Activated T-cell treated with anti-CD3 and anti-CD28 coated beads, Interleukin-2, amount 50 U/mL, for 72 hours (primary cell): ENCODE measurements at places on chromosomes 2 and 18.

DNA sequence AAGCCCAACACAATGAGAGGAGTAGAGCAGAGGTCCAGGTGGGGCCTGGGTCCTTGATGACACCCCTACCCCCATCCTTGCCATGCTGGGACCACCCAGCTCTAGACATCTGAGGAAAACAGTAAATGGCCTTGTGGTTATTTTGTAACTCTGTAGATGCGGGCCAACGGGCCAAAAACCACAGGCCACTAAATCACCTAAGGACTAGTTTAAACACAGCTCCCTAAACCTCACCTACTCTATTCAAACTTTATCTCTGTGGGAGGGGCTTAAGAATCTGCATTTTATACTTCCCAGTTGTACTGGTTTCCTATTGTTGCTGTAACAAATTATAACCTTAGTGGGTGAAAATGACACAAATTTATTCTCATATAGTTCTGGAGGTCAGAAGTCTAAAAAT, 19.0 kb upstream of the SERTAD2 start:
- DNase-seq: no peak

GRCh38 chr2:39099870-39100728, 20.8 kb downstream of the SOS1 start:
- DNase-seq: no peak

DNA sequence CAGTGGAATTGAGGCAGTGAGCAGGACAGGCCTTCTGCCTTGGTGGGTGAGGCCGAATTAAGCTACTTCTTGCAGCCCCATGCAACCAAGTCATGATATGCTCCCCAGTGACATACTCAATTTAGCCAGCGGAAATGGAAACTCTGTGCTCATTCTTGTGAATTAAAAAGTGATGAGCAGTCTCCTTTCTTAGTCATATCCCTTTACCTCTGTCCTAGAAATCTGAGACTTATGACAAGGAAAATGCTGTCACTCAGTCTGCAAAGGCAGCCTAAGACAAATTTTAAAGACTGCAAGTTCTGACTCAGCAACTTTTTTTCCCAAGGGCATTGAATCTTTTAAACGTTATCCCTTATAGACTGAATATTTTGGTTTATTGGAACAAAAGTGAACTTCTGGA, 218.2 kb downstream of the SH3BP4 start:
- no peak for DNase-seq

DNA sequence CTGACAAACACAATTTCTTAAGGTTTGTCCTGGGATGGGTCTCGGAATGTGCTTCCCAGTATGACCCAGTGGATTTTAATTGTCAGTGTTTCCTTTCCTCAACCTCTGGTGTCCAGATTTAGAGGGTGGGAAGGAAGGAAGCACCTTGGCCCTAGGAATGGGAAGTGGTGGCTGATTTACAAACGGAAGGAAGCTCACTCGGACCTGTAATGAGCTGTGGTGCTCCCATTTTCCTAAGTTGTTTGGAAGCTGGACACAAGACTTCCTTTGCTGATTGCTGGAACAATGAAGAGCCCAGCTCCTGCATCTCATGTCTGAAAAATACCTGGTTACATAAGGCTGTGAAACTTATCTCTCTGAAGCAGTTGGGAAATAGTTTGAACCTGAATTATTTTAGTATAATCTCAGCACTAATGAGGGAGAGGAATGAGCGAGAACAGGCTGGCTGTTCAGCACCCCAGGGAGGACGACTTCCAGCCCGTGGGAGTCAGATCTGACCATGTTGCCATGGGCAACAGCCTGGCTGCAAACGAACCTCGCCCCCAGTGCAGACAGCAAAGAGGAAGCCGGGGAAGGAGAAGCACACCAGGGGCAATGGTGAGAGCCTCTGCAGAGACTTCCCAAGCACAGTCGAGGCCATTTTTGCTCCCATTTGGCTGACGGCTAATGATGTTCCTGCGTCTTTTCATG, 74.4 kb upstream of the ASB18 start:
- DNase-seq: no peak

DNA sequence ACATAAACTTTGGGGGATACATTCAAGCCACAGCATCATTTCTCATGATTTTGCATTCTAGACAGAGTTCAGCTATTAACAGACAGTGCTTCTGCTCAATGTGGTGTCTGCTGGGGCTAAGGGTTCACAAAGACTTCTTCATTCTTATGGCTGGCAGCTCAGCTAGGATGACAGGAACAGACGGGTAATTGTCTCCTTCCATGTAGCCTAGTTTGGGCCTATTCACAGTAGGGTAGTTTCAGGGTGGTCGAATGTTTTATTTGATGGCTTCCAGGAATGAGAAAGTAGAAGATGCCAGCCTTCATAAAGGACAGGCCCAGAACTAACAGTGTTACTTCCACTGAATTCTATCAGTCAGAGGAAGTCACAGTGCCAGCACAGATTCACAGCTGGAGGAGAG, 26.0 kb upstream of the BCL2L11 start:
- DNase-seq: no peak

GRCh38 chr18:67453901-67454300, 62.6 kb downstream of the DSEL start:
- DNase-seq: no peak

- no peak for DNase-seq
Observed at GRCh38 chr2:193103064-193103463, 908.3 kb upstream of the TMEFF2 start.

- peak; percentile 21 for DNase-seq
Observed at GRCh38 chr2:73111073-73112025, 1.4 kb downstream of the RAB11FIP5 start.

- no peak for DNase-seq
Observed at GRCh38 chr2:201880579-201880978, 74.2 kb downstream of the CDK15 start.

DNA sequence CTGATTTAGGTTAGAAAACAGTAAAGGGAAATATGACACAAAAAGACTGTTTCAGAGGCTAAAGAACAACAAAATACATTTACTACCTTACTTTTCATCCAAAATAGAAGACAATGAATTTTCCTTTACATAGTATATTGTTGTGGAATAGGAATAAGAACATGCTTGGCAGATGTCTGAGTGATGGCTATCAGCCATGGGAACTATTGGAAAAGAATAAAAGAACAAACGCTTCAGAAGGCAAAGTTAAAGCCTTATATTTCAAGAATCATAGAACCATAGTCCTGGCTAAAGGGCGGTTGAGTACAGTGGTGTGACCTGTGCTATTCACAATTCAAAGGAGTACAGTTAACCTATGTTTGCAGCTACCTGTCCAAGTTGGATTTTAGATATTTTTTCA, 73.9 kb upstream of the NRXN1 start:
- no peak for DNase-seq

DNA sequence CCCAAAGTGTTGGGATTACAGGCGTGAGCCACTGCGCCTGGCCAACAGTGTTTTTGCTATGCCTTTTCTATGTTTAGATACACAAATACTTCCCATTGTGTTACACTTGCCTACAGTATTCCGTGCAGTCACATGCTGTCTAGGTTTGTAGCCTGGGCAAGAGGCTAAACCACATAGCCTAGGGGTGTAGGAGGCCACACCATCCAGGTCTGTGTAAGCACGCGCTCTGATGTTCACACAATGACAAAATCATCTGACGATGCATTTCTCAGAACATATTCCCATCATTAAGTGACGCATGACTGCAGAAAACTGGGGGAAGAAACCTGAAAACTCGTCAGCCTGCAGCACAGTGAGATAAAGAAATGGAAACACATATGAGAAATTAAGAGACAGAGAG, 46.1 kb upstream of the TWIST2 start:
- no peak for DNase-seq

DNA sequence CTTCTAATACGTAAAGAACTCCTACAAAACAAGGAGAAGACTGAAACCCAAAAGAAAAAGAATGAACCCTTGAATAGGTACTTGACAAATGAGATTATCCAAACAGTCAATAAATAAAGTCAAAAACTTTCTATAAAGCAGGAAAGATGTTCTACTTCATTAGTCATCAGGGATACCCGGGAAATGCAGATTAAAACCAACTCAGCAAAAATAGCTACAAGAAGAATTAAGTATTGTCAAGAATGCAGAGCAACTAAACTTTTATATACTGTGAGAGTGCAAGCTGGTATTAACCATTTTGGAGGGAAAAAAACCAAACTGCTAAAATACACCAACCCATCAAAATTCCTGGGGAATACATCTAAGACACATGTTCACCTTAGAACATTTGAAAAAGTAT, 10.4 kb downstream of the TXNL1 start:
- no peak for DNase-seq

DNA sequence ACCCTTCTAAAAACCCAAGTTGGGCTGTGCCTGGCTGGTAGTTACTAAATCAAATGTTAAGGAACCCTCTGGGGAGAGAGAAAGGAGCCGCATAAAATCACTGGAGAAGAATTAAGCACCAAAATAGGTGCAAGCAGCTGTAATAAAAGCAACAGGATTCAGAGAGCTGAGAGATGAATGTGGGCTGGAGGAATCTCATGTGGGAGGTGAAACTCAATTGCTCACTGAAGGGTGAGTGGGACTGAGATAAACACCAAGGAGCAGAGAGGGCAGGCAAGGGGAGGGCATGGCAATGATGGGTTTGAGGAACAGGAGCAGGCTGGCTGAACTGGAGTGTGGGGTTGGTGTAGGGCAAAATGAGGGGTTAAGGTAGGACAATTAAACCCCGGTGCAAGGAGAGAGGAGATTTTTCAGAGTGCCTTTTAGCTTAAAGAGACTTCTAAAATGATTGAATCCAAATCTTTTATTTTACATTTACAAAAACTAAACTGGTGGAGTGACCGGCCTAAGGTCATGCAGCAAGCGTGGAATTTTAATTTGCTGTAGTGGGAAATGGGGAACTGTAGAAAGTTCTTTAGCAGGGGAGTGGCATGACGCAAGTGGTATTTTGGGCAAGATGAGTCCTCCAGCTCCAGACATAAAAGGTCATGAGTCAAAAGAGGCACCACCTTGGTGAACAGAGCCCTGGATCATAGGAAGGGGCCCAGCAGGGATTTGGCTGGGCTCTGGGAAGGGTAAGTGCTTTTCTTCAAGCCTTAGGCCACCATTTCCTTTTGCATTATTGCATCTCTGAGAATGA, 10.5 kb downstream of the PLB1 start:
- no peak for DNase-seq

- no peak for DNase-seq
Observed at GRCh38 chr2:212284166-212284565, 254.4 kb downstream of the ERBB4 start.

- DNase-seq: peak; percentile 44
Observed at GRCh38 chr18:77114415-77115191, 18.0 kb downstream of the MBP start.

DNA sequence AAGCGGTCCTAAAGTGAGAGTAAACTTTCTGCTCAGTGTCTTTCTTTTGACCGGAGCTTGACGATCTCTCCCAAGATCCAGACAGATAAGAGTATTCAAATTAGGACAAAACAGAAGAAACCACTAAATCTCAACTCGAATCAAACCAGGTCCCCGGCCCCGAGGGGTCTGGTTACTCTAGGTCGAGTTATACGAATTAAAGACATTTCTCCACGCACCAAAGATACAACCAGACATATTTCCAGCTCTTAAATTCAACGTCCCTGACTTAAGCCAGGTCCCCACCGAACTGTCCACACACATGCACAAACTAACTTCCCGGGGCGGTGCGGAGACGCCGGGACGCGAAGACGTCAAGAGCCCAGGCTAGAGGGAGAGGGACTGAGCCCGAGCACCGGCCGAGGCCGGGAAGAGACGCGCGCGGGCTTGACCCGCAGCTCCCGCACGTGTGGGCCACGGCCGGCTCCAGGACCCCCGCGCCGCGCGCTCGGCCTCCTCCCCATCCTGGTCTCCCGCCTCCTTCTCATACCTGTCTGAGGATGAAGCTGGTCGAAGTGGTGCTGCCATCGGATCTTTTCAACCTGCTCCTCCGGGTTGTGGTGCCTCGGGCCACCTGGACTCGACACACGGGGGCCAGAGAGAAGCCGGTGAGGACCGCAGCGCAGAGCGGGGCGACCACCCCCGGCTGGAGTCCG, 896 bp downstream of the CACNB4 start:
- DNase-seq: peak; percentile 8

- DNase-seq: no peak
Observed at GRCh38 chr2:2896011-2896410, 481.6 kb downstream of the EIPR1 start.

DNA sequence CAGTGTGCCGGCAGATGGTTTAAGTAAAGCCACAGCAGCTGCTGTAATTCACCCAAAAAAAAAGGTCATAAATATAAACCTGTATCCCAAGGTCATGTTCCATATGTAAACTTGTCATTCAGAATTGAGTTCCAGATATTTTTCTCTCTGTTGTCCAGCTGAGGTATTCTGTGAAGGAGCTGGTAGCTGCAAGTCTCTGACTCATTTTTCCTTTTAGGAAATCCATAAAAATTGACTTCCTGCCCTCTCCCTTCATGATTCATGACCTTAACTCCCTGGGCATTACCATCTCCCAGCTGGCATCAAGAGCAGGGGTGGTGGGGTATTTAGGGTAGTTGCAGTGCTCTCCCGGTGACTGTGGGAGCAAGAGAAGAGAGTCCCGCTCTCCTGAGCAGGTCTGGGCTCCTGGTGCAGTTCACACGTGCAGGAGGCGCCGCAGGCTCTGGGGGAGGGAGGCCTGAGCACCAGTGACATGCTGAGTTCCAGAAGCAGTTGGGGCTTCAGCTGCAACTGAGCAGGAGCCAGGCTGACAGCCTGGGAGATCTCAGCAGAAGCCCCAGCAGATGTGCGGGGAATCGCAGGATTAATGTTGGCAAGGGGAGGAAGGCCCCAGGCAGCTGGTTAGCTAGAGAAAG, 192.6 kb downstream of the MGAT5 start:
- no peak for DNase-seq

DNA sequence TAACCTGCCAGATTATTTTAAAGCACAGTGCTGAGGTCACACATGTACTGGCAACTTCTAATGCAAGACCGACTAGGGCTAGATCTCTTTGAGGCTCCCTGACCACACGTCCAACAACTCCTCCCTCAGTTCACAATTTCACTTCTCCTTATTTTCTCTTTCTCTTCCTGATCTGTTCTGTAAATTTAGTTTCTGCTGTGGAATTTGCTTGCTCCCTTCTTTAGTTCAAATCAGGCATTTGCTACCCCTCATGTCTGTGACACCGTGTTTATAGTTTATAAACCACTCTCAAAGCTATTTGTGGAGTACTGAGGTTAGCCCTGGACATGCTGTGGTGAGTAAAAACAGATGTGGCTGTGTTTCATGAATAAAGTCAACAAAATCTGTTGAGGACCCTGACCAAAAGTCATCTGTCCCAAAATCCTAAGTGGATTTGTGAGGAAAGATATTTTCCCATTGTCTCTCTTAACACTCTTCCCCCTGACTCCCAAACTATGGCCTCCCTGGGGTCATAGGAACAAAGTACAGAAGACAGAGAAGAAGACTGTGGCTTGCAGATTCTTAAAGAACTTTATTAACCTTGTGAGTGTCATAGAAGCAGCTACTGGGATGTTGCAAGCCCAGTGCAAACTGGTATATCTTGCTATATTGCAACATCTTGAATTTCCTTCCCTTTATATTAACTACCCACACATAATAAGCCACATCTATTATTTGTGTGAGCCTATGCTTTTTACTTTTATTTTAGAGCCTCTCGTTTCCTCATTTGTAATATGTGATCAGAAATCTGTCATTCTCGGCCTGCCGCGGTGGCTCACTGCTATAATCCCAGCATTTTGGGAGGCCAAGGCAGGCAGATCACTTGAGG, 3.5 kb upstream of the NAGK start:
- no peak for DNase-seq

- DNase-seq: no peak
Observed at GRCh38 chr18:10748641-10749040, 222.8 kb downstream of the NAPG start.

- no peak for DNase-seq
Observed at GRCh38 chr2:101518578-101519492, 43.9 kb upstream of the RFX8 start.
